ENCODE measurements at places on chromosomes 5 and 9.

DNA sequence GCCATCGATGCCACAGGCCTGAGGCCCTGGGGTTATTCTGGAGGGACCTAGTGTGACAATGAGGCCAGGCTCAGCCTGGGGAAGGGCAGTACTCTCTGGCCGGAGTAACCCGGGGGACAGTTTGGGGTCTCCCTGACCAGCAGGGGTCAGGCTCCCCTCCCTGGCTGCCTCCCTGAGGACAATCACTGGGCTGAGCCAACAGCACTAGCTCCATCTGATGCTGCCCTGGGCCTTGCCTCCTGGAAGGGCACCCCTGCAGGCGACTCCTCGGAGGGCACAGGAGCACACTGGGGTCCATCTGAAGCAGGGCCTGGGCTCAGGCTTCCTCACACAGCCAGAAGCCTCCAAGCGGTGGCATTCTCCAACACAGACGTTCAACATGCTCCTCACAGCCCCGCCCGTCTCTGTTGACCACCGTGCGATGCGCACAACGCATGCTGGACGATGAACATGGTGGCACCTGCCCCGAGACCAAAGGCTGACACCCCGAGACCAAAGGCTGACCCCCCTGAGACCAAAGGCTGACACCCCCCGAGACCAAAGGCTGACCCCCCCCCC, 68.3 kb downstream of the ADAMTS2 start:
- DNase-seq: no peak

- DNase-seq: no peak
Observed at GRCh38 chr9:123753016-123753415, 176.9 kb downstream of the DENND1A start.

- no peak for DNase-seq
Observed at GRCh38 chr5:14678773-14679334, 14.3 kb downstream of the OTULIN start.

- DNase-seq: no peak
Observed at GRCh38 chr9:35910613-35911359, 1.5 kb downstream of the SPAAR start.

Data from mesothelial cell of epicardium (in vitro differentiated cells).